ENCODE measurements at places on chromosomes 2 and 18. TPM values are rescaled to one million over a fixed set of nuclear protein-coding genes. Genes with fewer than 3 reads are reported as not detected.
A peak's percentile ranks its signal among the peaks of the same experiment; 100 is the strongest.

KLHL30 gene
- not detected for total RNA-seq

CMPK2 gene
- 7.2 TPM for total RNA-seq

DES gene
- not detected for total RNA-seq

SLC5A7 gene
- total RNA-seq, result not detected

TUBA4B gene
- total RNA-seq, result not detected

ZNF142 gene
- total RNA-seq, result 28.0 TPM

CDH19 gene
- not detected for total RNA-seq

INSIG2 gene
- total RNA-seq, result 19.3 TPM

ZSWIM2 gene
- not detected for total RNA-seq

CASP10 gene
- total RNA-seq, result 22.0 TPM

- H3K4me1 ChIP-seq, result peaks cover 11% of the 10 kb centered on the region
- H3K27me3 ChIP-seq, result no peaks in the 10 kb centered on the region
- H3K36me3 ChIP-seq, result no peaks in the 10 kb centered on the region
- no peak overlapping the region for H3K27ac ChIP-seq
- no peak overlapping the region for H3K4me3 ChIP-seq
These were observed 91.4 kb upstream of the RBMS1 start for GRCh38 chr2:160584972-160585494.

DNA sequence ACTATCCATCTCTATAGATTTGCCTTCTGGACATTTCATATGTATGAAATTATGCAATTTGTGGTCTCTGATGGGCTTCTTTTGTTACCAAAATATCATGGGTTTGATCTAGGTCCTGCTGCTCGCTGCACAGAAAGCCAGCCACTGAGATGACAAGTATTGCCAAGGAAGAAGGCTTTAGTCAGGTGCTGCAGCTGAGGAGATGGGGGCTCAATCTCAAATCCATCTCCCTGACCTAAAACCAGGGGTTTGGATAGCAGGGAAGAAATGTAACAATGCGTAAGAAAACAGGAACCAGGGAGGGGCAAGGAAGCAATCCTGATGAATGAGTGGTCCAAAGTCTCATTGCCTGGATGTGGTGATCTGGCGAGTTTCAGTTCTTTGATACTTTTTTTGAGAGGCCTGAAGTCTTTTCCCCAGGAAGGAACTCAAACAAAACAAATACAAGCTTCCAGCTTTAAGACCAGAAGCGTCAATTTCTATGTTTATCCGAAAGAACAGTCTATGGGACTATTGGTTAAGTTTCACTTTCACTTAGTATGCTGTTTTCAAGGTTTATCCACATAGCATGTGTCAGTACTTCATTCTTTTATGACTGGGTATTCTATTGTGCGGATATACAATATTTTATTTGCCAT is 3.4 kb upstream of the CKAP2L start:
- peaks cover 18% of the 10 kb centered on the region for H3K4me1 ChIP-seq
- no peak for DNase-seq
- peaks cover 13% of the 10 kb centered on the region for H3K36me3 ChIP-seq
- H3K27ac ChIP-seq, result peak overlapping the region; percentile 15
- H3K4me3 ChIP-seq, result no peak overlapping the region
- H3K27me3 ChIP-seq, result no peaks in the 10 kb centered on the region

DNA sequence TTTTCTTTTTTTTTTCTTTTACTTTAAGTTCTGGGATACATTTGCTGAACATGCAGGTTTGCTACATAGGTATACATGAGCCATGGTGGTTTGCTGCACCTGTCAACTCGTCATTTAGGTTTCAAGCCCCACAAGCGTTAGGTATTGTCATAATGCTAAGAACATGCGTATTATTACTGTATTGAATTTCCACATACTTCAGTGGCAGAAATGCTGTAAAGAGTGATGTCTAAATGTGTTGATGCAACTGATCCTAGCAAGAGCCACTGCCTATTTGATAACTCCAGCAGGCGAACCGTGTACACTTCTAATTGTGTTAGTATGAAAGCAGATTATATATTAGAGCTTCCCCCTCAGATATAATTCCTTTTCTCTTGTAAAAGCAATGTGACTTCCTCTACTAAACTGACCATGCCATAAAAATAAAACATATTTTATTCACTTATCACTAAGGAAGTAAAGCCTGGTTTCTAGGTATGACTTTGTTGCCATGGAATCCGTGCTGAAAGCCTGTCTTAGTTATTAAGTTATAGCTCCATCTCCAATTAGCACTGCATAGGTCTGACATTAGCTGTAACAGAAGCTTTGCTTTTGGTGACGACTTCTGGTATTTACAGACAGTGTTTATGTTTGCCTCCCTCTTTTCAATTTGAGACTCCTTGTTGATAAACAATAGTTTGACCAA is 280.0 kb downstream of the GALR1 start:
- H3K27me3 ChIP-seq, result peaks cover 3% of the 10 kb centered on the region
- H3K4me1 ChIP-seq, result no peaks in the 10 kb centered on the region
- no peaks in the 10 kb centered on the region for H3K36me3 ChIP-seq
- DNase-seq, result no peak
- no peak overlapping the region for H3K4me3 ChIP-seq

DNA sequence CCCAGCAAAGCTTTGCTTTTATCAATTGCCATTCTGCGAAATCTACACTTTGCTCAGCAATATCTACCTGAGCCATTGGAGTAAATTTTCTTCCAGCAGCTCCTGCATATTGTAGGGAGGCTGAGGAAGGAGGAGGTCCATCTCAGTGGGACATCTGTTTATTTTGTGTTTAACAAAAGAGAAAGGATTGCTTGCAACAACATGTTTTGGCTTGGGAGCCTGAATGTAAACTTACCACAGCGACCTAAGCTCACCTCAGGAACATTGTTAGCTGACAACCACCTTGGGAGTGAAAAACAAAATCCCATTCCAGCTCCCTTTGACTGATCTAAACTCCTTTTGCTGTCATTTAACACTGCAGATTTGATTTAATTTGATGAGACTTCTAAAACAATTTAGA is 356.1 kb downstream of the SS18 start:
- H3K4me1 ChIP-seq, result no peaks in the 10 kb centered on the region
- no peak for DNase-seq
- H3K36me3 ChIP-seq, result no peaks in the 10 kb centered on the region
- no peak overlapping the region for H3K27ac ChIP-seq

DNA sequence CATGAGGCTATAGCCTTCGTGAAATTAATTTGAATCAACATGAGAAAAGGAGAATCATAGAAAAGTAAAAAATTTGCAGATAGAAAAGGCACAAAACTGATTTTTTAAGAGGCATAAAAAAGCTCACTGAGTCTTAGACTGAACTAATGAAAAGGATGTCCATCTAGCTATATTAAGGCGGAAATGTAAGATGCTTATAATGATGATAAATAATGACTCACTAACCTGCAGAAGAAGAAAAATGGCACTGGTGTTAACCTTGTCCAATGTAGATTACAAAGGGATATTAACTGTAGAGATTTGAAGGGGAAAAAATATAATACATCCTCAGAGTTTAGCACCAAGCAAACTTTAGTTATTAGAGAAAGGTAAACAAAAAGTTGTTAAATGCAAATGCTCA is 1098.0 kb upstream of the DDX18 start:
- DNase-seq, result no peak
- H3K36me3 ChIP-seq, result peaks cover 2% of the 10 kb centered on the region
- H3K4me1 ChIP-seq, result no peaks in the 10 kb centered on the region
- H3K4me3 ChIP-seq, result no peak overlapping the region
- no peak overlapping the region for H3K27ac ChIP-seq

DNA sequence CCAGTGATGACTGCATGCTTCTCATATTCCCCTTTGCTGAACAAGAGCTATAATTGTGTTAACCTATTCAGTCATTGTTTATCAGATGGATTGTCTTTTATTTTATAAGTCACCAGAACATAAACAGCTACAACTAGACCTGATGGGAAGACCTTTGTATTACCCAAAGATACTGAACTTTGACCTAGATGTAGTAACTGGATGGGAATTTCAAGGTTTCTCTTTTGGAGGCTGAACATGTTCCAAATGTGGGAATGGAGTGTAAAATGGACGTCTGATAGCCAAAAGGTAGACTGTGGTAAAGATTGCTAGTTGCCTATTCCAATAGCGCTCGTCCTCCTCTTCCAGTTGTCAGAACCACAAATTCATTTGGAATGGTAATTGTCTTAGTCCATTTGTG is 56.4 kb upstream of the ST3GAL5 start:
- H3K4me1 ChIP-seq, result no peaks in the 10 kb centered on the region
- no peak for DNase-seq
- H3K4me3 ChIP-seq, result no peak overlapping the region
- peaks cover 9% of the 10 kb centered on the region for H3K36me3 ChIP-seq
- H3K27ac ChIP-seq, result no peak overlapping the region
- no peaks in the 10 kb centered on the region for H3K27me3 ChIP-seq

DNA sequence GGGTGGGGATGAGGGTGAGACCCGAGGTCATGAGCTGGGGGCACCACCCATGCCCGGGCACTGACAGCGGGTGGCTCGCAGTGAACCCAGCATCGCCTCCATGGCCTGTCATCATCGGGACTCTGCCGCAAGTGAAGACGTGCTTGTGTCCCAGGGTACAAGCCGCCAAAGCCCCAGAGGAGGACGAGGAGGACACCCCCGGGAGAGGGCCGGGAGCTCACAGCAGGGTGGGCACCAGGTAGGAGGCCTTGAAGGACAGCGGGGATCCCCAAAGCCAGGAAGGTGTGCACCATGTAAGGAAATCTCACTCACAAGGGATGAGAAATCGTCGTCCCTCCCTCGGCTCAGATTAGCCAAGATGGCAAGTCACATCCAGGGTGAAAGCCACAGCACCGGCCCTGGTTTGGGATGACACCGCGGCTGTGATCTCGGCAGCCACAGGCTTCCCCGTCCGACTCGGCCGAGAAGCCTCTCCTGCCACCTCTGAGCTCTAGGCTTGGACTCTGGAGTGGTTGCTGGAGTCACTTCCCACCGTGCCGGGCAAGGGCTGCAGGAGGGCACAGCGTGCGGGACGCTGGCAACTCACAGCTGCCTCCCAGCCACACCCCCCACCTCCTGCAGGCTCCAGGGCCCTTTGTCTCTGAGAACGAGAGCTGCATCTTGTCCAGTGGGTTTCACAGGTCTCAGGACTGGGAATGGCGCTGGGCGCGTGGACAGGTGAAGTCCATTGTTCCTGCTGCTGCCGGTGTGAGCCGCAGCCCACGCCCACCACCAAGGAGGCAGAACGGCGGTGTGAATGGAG is 81.6 kb upstream of the CTDP1 start:
- H3K36me3 ChIP-seq, result no peaks in the 10 kb centered on the region
- H3K4me1 ChIP-seq, result no peaks in the 10 kb centered on the region
- no peak for DNase-seq

- H3K36me3 ChIP-seq, result peaks cover 14% of the 10 kb centered on the region
- no peaks in the 10 kb centered on the region for H3K4me1 ChIP-seq
- H3K4me3 ChIP-seq, result no peak overlapping the region
- DNase-seq, result no peak
- no peak overlapping the region for H3K27ac ChIP-seq
These were observed 76.5 kb downstream of the NOL10 start for GRCh38 chr2:10613263-10613662.

GRCh38 chr2:191436368-191437055 is 191.3 kb downstream of the MYO1B start:
- DNase-seq, result no peak
- no peaks in the 10 kb centered on the region for H3K36me3 ChIP-seq
- no peak overlapping the region for H3K4me3 ChIP-seq
- H3K27me3 ChIP-seq, result no peaks in the 10 kb centered on the region
- no peaks in the 10 kb centered on the region for H3K4me1 ChIP-seq

DNA sequence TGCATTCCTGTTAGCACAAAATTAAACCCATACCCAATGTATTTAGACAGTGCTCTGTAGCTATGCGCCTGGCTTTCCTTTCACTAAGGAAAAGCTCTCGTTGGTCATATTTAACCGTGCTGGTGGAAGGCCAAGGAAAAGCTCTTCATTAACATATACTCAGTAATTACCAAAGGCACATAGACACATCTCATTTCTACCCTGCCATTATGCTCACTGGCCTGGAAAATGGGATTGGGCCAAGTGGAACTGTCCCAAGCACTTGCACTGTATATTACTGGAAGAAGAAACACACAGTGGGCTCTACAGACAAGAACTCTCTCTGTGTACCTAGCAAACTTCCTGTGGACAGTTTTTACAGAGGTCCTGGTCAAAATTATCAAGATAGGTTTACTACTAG is 274.4 kb downstream of the ERBB4 start:
- no peaks in the 10 kb centered on the region for H3K4me1 ChIP-seq
- H3K27ac ChIP-seq, result no peak overlapping the region
- H3K36me3 ChIP-seq, result no peaks in the 10 kb centered on the region
- no peak overlapping the region for H3K4me3 ChIP-seq
- no peaks in the 10 kb centered on the region for H3K27me3 ChIP-seq

GRCh38 chr2:14517731-14518130 is 114.8 kb upstream of the LRATD1 start:
- H3K27me3 ChIP-seq, result peaks cover 2% of the 10 kb centered on the region
- no peaks in the 10 kb centered on the region for H3K4me1 ChIP-seq
- no peak overlapping the region for H3K27ac ChIP-seq
- H3K4me3 ChIP-seq, result no peak overlapping the region
- no peak for DNase-seq
- H3K36me3 ChIP-seq, result no peaks in the 10 kb centered on the region

DNA sequence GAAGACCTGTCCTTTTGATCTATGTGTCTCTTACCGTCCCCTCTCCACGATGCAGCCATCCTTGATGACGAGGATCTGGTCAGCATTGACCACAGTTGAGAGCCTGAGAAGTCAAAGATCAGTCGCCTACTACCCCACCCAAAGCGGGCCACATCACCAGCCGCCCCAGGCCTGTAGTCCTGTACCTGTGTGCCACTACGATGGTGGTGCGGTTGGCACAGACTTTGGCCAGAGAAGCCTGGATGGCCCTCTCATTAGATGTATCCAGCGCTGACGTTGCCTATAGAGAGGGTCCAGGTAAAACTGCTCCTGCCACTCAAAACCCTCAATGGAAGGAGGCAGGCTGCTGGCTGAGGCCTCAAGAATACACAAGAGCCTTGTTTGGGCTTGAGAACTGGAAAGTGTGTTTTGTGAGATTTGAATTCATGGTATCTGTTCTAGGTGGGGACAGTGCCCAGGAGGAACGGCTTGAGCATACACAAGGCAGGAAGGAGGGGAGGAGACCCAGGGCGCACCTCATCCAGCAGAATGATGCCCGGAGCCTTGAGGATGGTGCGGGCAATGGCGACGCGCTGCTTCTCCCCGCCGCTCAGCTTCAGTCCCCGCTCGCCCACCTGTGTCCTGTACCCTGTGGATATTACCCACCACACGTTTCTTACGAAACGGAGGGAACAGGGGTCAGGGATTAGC is 3.8 kb downstream of the ZFAND2B start:
- peaks cover 18% of the 10 kb centered on the region for H3K36me3 ChIP-seq
- H3K27ac ChIP-seq, result no peak overlapping the region
- H3K4me1 ChIP-seq, result peaks cover 32% of the 10 kb centered on the region
- no peak for DNase-seq

- no peaks in the 10 kb centered on the region for H3K36me3 ChIP-seq
- H3K4me3 ChIP-seq, result no peak overlapping the region
- H3K4me1 ChIP-seq, result no peaks in the 10 kb centered on the region
- no peak overlapping the region for H3K27ac ChIP-seq
- H3K27me3 ChIP-seq, result no peaks in the 10 kb centered on the region
These were observed 84.4 kb downstream of the SESTD1 start for GRCh38 chr2:179180242-179180641.

DNA sequence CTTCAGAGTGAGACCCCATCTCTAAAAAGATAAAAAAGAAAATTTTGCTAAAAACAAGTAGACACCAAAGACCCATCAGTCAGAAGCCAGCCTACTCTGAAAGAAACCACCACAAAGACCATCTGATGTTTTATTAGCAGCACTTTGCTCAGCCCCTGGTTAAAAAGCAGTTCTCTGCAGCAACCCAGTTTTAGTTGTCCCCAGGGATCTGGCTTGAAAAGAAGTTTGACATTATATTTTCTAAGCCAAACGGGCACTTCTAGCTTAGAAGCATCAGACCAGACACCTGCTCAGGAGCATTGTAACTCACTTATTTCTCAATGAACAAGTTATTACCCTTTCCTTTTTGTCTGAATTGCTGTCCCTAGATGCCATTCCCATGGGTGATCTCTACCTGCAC is 164.2 kb upstream of the ETAA1 start:
- no peak overlapping the region for H3K4me3 ChIP-seq
- H3K27ac ChIP-seq, result no peak overlapping the region
- no peaks in the 10 kb centered on the region for H3K36me3 ChIP-seq
- DNase-seq, result no peak
